RPMI8226 (cell line): ENCODE measurements at places on chromosomes 3 and 15.

DNA sequence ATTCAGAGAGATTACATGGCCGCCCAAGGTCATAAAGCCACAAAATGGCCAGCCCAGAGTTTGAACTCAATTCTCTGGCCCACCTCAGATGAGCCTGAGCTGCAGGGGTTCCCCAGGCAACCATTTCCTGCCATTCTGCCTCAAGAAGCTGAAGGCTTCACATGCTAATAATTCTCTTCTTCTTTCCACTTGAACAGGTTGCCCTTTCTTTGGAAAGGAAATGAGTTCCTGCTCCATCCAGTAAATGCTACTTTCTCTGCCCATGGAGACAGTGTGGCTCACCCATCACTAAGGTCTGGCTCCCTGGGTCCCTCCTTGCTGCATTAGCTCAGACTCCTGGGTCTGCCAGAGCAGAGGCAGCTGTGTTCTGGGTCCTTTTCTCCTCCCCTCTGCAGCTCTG, 48.2 kb downstream of the TRIM42 start:
- DNase-seq, result no peak

GRCh38 chr3:20069178-20069532, 28.9 kb downstream of the KAT2B start:
- no peak for DNase-seq

DNA sequence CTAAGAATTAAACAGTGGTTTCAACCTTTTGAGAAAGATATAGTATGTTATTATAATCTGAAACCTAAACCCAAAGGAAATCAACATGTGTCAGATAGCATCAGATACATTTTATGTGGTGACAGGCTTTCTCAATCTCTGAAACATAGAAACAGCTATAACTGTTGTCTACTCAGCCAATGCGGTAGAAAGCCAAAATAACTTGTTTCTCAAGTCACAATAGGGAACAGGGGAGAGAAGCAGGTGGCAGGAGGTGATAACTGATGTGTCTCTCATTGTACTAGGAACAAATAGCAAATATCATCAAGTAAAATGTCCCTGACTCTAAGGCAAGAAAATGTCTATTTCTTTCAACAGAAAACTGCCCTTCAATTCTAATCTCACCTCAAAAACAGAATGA, 38.6 kb downstream of the DENND6A start:
- DNase-seq, result no peak

GRCh38 chr3:150759319-150759718, 3.6 kb downstream of the SIAH2 start:
- DNase-seq, result no peak

- DNase-seq, result peak; percentile 19
Observed at GRCh38 chr3:102206511-102207031, 228.2 kb upstream of the ZPLD1 start.

- DNase-seq, result no peak
Observed at GRCh38 chr3:139571711-139572110, 32.2 kb upstream of the RBP1 start.

GRCh38 chr15:91535856-91536500, 317.5 kb upstream of the SLCO3A1 start:
- no peak for DNase-seq

DNA sequence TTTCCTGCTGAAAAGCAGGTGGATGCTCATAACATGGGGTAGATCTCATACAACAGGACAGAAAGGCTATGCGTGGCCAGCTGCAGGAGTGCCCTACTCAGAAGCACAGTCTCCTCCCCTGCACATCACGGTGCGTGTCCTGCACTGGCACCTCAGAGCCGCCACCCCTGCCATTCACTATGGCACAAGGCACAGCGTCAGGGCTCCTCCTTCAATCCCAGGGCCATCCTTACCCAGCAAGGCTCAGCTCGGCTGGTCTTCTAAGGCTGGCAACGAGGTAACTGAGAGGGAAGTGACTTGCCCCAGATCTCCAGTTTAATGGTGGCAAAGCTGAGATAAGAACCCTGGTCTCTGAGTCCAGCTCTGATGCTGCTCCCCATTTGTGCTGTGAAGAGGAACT, 97.1 kb downstream of the CPN2 start:
- no peak for DNase-seq

DNA sequence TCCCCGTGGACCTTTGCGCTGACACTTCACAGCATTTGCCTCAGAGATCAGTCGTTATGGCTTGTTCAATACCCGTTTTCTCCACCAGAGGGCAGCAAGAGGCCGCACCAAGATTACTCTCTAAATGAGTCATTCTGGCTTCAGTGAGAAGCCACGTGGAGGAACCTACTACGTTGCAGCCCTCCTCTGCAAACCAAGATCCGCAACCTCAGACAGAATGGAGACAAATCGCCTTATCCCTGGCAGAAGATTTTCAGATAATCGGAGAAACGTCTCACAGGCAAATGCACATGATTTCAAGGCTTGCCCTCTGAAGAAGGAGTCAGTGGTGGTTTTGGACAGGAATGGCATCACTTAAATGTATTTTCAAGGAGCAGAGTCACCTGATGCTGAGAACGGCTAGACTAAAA, 60.5 kb downstream of the GTPBP8 start:
- DNase-seq, result peak; percentile 79

GRCh38 chr15:89912145-89912673, 543 bp downstream of the ARPIN start:
- DNase-seq, result no peak

GRCh38 chr3:194798486-194798885, 112.8 kb downstream of the FAM43A start:
- DNase-seq, result no peak

DNA sequence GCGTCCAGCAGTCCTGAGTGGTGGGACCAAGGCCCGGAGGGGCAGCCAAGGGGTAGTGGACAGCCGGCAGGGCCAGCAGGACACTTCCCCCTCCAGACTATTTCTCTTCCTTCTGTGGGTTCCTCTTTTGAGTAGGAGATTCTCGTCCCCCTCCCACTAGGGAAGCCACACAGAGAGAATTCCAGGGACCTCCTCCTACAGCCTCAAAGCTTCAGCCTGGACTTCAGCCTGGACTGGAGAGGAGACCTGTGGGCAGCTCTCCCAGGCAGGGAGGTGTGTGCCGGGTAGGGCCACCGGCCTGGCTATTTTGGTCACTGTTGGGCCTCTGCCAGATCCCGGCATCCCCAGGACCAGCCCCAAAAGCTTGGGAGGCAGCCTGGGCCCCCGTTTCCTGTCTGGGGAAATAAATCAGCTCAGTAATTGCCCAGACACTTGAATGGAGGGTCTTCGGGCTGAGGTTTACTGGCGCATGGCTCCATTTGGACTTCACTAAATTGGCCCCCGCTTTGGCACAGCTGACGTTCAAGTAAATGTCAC, 1.3 kb downstream of the SLC6A6 start:
- DNase-seq, result no peak

DNA sequence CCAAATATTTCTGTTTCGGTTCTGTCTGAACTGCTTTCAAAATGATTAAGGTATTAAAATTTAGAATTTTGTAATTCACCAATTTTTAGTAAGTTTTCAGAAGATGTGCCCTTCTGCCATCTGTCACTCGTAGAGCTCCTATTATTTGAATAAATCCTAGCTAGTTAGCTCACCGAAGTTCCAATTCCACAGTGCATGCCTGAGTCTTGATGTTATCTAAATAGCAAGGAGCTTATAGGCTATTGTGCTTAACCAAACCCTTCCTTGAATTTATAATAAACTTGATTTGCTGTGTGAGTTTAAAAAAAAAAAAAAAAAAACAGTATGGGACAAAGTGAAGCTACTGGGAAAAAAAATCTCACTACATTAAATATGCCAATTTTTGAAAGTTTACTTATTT, 18.7 kb downstream of the ATP13A3 start:
- DNase-seq, result no peak

- no peak for DNase-seq
Observed at GRCh38 chr3:162641317-162641716, 1144.7 kb downstream of the OTOL1 start.

DNA sequence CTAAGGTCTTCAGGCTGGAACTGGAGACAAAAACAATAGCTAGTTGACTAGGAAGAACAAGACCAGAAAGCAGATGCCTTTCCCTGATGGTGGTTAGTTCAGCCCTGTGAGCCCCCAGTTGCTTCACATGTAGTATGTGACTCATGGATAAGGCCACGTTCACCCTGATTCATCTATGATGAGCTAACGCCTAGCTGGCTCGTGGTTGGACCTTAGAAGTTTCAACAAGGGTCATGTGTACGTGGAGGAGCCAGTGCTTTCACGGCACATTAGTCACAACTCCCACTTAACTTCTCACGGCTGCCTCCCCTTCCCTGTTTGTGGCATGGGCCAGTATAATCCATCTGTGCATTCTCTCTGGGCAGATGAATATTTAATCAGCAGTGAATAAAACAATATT, 20.6 kb downstream of the COL8A1 start:
- no peak for DNase-seq

- DNase-seq, result peak; percentile 46
Observed at GRCh38 chr3:130894130-130894985, 474 bp downstream of the ATP2C1 start.

DNA sequence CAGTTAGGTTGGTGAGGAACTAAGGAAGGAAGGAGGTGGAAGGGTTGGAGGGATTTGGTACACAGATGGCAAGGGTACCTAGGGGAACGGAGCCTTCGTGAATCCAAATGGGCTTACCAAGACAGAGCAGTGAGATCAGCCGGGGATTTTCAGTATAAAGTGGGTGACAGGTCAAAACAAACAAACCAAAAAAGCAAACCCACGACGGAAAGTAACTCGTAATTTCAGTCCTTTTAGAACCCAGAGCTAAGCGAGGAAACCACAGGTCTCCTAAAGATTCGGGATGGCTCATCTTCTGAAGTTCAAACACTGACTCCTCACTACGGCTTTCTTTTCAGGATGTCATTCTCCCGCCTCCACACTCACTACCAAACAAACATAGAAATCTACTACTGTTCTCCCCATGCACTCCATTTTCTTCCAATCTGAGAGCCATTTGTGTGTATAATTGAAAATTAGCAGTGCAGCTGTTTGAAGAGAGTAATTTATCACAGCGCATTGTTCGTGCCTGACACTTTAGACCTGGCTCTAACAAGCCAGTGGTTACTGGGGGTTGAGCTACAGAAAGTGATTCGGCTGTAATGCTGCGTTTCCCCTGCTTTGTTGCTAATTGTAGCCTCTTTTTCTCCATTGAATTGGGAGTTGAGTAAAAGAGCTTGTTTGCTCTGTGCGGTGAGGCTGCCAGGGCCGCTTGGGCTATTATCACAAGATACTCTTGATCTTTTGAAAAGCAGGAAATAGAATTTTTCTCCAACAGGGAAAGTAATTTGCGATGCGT, 64.7 kb upstream of the CCDC39 start:
- DNase-seq, result no peak

GRCh38 chr3:161035711-161036110, 69.4 kb downstream of the B3GALNT1 start:
- no peak for DNase-seq

DNA sequence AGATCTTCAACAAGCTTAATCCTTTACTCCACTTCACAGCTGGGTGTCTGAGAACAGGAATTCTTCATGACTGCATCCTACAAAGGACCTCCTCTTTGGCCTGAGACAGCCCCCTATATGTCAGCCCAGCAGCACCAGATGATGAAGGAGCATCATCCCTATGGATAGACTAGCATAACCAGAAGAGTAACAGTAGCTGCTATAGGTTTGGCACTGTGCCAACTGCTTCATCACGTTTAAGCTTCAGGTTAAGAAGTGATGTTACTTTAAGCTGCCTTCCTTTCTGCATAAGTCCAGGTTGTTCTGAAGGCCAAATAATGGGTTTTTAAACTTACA, 50.6 kb downstream of the CMSS1 start:
- DNase-seq, result no peak

GRCh38 chr3:32392536-32393302, 1.1 kb downstream of the CMTM7 start:
- peak; percentile 44 for DNase-seq

DNA sequence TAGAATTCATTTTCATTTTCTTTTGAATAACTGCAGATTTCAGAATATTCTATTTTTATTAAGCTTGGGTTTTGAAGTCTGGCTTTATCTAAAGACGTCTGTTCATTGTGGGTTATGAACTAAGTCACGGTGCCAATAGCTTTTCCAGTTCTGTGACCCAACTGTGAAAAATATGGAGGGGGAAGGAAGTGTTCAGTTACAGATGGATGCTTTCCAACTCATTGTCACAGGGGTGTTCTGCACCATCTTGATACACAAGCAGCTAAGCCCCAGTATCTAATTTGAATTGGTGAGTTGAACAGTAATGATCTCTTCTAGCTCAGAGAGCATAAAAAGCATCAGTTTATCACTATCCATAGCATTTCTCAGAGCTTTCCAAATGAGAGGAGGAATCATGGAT, 710.6 kb downstream of the EDEM1 start:
- no peak for DNase-seq

GRCh38 chr3:50224639-50225038, 11.4 kb upstream of the GNAI2 start:
- no peak for DNase-seq

GRCh38 chr3:102151935-102152334, 282.9 kb upstream of the ZPLD1 start:
- no peak for DNase-seq

- DNase-seq, result no peak
Observed at GRCh38 chr3:12909710-12910109, 68.3 kb upstream of the RPL32 start.

- DNase-seq, result peak; percentile 75
Observed at GRCh38 chr3:134255404-134255803, 4.7 kb upstream of the RYK start.

DNA sequence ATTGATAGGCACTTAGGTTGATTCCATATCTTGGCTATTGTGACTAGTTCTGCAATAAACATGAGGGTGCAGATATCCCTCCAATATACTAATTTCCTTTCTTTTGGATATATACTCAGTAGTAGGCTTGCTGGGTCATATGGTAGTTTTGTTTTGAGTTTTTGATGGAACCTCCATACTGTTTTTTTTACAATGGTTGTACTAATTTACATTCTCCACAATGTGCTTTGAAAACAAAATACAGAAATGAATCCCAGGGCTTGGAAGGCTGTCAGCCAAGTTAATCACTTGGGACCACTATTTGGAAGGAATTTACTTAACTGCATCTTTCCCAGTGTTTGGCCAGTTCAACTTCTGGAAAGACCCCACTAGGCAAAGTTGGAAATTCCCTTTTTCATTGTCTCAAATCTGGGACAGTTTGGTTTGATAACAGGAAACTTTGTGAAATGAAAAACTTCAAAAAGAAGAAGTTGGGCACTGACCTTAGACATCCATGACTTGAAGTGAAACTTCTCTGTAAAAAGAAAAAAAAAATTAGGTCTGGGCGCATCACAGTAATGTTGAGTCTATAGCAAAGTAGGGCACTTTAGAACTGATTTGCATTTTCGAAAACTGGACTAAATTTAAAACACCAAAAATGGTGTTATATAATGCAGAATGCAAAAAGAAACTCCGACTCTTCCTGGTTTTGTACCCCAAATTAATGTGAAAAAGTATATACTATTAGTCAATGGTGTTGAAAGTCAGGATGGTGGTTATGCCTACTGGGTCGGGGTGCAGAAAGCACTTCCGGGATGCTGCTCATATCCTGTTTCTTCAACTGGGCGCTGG, 6.0 kb downstream of the CTSH start:
- no peak for DNase-seq

DNA sequence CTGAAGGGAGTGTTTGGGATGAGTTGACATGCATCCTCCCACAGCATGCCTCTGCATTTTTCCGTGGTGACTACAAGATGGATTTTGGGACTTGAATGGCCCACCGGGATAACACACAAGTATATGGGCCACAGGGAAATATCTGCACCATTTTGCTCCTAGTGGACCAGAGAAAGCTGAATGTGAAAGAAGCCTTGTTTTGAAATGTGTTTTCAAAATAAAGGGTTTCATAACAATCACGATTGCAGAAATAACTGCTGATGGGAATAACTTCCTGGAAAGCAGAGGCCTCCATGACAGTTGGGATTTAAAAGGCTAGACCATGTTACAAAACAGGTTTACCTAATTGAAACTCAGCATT, 77.5 kb upstream of the PRR23C start:
- DNase-seq, result no peak

GRCh38 chr3:33095436-33095835, 1.5 kb downstream of the GLB1 start:
- no peak for DNase-seq
